Esophagus muscularis mucosa (tissue), 4 donors: ENCODE measurements at places on chromosomes 2 and 18. TPM values are rescaled to one million over a fixed set of nuclear protein-coding genes. Genes with fewer than 3 reads are reported as not detected.

DNA sequence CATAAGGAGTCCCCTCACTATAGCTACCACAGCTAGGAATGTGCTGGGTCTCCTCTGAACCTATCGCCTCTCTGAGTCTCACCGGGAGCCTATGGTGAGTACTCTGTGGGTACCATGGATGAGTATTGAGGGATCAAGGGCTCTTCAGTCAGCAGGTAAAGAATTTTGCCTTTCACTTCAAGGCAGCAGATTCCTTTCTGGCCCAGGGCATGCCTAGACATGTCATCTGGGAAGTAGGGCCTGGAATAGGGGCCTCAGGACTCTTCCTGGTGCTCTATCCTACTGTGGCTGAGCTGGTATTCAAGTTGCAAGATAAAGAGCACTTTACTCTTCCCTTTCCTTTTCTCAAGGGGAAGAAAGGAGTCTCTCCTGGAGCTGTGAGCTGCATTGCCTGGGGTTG is 85.6 kb upstream of the LHCGR start:
- H3K4me3 ChIP-seq = no peak overlapping the region
- peak; percentile 26 for DNase-seq
- no peaks in the 10 kb centered on the region for H3K27me3 ChIP-seq
- H3K27ac ChIP-seq = no peak overlapping the region
- H3K4me1 ChIP-seq = no peaks in the 10 kb centered on the region

SERPINB11 gene
- total RNA-seq = not detected

- peak overlapping the region; percentile 62 for H3K27ac ChIP-seq
- no peaks in the 10 kb centered on the region for H3K27me3 ChIP-seq
- no peaks in the 10 kb centered on the region for H3K36me3 ChIP-seq
- H3K4me1 ChIP-seq = peaks cover 13% of the 10 kb centered on the region
- no peak for DNase-seq
These were observed 447 bp downstream of the TRAF3IP1 start for GRCh38 chr2:238320648-238321281.

TMEM214 gene
- 30.0 TPM for total RNA-seq

DNA sequence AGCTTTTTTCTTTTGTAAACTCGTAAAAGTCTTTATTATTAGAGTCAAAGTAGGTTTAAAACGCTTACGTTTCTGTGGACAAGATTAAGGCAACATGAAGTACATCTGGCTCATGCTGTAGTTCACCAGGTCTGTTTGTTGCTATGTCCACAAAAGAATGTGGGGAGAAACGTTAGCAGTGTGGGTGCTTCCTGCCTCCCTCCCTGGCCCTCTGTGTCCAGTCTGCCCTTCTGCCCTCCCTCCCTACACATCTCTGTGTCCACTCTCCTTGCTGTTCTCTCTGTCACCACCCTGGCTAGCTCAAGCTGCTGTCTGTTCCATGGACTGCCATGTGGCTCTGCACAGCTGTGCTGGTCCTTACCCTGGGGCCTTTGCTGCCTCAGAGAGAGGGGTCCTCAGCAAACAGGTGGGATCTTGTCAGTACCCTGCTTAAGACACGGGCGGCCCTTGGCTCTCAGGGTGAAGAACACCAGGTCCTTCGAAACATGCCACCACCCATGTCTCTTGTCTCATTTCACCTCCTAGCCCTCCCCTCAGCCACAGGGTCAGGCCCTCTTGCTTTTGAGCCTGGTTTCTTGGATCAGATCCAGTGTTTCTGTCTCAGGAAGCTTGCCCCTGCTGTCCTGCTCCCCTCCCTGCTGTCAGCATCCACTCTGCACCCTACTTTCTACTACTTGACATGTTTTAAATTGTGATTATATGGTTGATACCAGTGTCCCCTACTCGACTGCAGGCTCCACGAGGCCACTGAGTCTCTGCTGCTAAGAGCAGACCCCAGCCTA is 79.2 kb downstream of the LIMS1 start:
- H3K4me1 ChIP-seq = peaks cover 74% of the 10 kb centered on the region
- no peaks in the 10 kb centered on the region for H3K36me3 ChIP-seq
- H3K4me3 ChIP-seq = no peak overlapping the region
- no peaks in the 10 kb centered on the region for H3K27me3 ChIP-seq
- no peak overlapping the region for H3K27ac ChIP-seq
- DNase-seq = no peak

GRCh38 chr2:144462266-144462665 is 57.7 kb downstream of the ZEB2 start:
- H3K27ac ChIP-seq = peak overlapping the region; percentile 12
- no peak overlapping the region for H3K4me3 ChIP-seq
- H3K36me3 ChIP-seq = no peaks in the 10 kb centered on the region
- H3K27me3 ChIP-seq = no peaks in the 10 kb centered on the region

ANTXR1 gene
- 98.0 TPM for total RNA-seq

DNA sequence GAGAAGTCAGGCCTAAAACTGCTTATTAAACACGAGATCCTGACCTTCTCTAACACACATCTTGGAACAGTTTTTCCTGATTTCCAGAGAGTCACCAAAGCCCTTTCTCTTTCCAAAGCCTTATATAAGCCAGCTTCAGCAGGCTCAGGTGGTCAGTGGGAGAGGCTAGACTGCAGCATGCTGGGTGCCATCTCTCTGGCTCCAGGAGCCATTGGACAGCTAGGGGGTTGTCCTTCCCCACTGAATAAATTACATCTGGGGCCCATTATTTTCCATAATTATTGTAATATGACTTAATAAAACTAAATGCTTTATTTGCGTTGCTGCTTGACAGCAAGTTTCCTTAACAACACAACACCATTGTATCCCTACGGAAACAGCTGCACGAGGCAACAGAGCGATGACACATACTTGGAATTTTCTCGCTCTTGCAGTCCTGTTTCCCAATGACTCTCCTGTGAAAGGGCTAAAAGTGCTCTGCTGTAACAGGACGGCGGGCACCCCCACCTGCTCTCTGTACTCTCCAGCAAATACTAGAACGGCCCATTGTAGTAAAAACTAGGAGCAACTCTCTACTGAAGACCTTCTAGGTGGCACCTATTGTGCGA is 160.6 kb downstream of the RNF144A start:
- H3K36me3 ChIP-seq = no peaks in the 10 kb centered on the region
- H3K4me1 ChIP-seq = peaks cover 6% of the 10 kb centered on the region

GRCh38 chr2:232901736-232902578 is 31.9 kb downstream of the SNORC start:
- H3K4me3 ChIP-seq = no peak overlapping the region
- H3K4me1 ChIP-seq = no peaks in the 10 kb centered on the region
- no peaks in the 10 kb centered on the region for H3K36me3 ChIP-seq
- DNase-seq = no peak
- peaks cover 5% of the 10 kb centered on the region for H3K27me3 ChIP-seq
- H3K27ac ChIP-seq = no peak overlapping the region

NCKAP5 gene
- 1.2 TPM for total RNA-seq

DNA sequence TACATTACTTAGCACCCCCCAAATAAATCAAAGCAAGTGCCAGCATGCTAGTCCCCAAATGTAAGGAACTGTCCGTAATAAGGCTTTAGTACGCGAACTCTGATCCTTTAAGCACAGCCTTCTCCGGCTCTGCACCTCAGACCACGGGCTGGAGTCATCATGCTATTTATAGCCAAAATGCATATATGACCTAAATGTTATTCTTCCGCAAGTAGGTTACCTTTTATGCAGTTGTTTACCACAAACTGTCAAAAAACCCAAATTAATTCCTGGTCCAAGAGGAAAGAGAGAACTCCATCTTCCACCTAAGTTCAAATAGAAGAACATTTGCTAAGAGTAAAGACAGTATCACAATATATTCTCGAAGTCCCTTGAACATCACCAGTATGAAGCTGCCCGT is 42.7 kb downstream of the ZNF516 start:
- peak overlapping the region; percentile 63 for H3K4me3 ChIP-seq
- peak overlapping the region; percentile 90 for H3K27ac ChIP-seq
- H3K36me3 ChIP-seq = no peaks in the 10 kb centered on the region
- H3K4me1 ChIP-seq = peaks cover 92% of the 10 kb centered on the region

- no peak for DNase-seq
- H3K27ac ChIP-seq = no peak overlapping the region
- no peak overlapping the region for H3K4me3 ChIP-seq
- no peaks in the 10 kb centered on the region for H3K4me1 ChIP-seq
- H3K36me3 ChIP-seq = no peaks in the 10 kb centered on the region
These were observed 170.9 kb downstream of the INHBB start for GRCh38 chr2:120516679-120517314.

FIGN gene
- total RNA-seq = 11.3 TPM

DNA sequence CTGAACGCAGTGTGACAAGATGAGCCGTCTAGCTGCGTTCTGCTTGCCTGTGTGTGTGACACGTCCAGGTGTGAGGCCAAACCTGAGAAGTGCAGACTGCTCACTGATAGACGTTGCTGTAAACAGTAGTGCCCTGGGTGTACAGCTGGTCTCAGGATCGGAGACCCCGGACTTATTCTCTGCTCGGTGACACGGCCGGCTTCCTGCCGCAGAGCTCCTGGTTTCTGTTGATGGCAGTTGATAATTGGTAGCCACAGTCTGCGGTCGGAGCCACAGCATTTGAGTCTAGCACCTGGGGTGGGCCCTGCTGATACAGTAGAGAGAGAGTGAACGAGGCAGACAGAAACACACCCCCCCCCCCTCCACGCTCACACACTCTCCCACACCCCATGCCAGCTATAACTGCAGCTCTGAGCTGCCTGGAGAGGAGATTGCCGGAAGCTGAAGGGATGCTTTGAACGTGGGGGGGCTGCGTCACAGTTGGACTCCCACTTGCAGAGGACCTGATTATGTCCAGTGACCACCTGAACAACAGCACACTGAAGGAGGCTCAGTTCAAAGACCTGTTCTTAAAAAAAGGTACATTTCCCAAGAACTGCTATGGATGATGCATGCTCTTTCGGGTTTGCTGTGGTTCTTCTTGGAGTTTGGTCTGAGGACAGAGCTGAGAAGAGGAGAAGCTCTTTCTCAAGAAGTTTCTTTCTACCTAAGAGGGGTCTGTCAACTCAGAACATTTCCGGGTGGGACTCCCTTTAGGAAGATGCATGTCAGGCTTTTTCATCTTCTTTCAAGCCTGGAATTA is 114.0 kb downstream of the FAM210A start:
- no peaks in the 10 kb centered on the region for H3K27me3 ChIP-seq
- H3K4me1 ChIP-seq = peaks cover 62% of the 10 kb centered on the region
- peak; percentile 91 for DNase-seq
- peak overlapping the region; percentile 80 for H3K27ac ChIP-seq
- peak overlapping the region; percentile 51 for H3K4me3 ChIP-seq
- no peaks in the 10 kb centered on the region for H3K36me3 ChIP-seq

- no peaks in the 10 kb centered on the region for H3K27me3 ChIP-seq
- H3K4me3 ChIP-seq = no peak overlapping the region
- peaks cover 8% of the 10 kb centered on the region for H3K4me1 ChIP-seq
- H3K27ac ChIP-seq = no peak overlapping the region
- no peak for DNase-seq
- no peaks in the 10 kb centered on the region for H3K36me3 ChIP-seq
These were observed 88.1 kb upstream of the CYP26B1 start for GRCh38 chr2:72235497-72236415.

DNA sequence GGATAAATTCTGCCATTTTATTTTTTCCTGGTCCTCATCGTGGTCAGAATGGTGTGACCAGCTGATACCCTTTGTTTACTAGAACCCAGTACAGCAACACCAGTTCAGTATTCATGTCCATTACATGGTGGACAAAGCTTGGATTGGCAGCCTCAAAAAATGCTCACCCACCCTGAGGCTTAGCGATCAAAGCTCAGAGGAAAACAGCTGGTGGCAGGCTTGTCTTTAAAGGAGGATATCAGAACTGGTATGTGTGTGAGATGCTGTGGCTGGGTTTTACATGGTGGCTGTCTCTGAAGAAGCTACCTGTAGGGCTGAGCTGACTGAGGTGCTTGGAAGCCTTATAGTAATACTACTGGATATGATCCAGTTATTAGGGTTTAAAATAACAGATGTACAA is 471.1 kb upstream of the MEX3C start:
- no peak overlapping the region for H3K4me3 ChIP-seq
- no peak for DNase-seq
- H3K27ac ChIP-seq = no peak overlapping the region
- H3K27me3 ChIP-seq = no peaks in the 10 kb centered on the region

- H3K4me1 ChIP-seq = peaks cover 18% of the 10 kb centered on the region
- H3K36me3 ChIP-seq = no peaks in the 10 kb centered on the region
- no peaks in the 10 kb centered on the region for H3K27me3 ChIP-seq
These were observed 27.3 kb upstream of the INHBB start for GRCh38 chr2:120318626-120319025.

GRCh38 chr18:56291294-56291693 is 347.1 kb downstream of the TXNL1 start:
- H3K27ac ChIP-seq = no peak overlapping the region
- no peak for DNase-seq
- H3K27me3 ChIP-seq = no peaks in the 10 kb centered on the region
- no peaks in the 10 kb centered on the region for H3K36me3 ChIP-seq

DNA sequence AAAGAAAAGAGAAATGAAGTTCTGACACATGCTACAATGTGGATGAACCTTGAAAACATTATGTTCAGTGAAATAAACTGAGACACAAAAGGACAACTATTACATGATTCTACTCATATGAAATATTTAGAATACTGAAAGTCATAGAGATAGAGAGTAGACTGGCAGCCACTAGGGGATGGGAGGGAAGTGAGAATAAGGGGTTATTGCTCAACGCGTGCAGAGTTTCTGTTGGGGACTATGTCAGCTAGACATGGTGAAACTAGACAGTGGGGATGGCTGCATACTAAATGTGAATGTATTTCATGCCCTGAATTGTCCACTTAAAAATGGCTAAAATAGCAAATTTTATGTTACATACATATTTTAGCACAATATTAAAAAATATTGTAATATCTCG is 108.7 kb upstream of the ATL2 start:
- no peak overlapping the region for H3K4me3 ChIP-seq
- peaks cover 27% of the 10 kb centered on the region for H3K4me1 ChIP-seq
- H3K36me3 ChIP-seq = no peaks in the 10 kb centered on the region
- no peak for DNase-seq

GRCh38 chr2:217527590-217528202 is 475.1 kb downstream of the TNS1 start:
- H3K27me3 ChIP-seq = no peaks in the 10 kb centered on the region
- DNase-seq = no peak
- H3K27ac ChIP-seq = no peak overlapping the region
- H3K36me3 ChIP-seq = no peaks in the 10 kb centered on the region
- no peaks in the 10 kb centered on the region for H3K4me1 ChIP-seq
